ENCODE measurements at places on chromosomes 3 and 15.

- peak; percentile 78 for DNase-seq
These were observed at the start of gene TTLL3 for GRCh38 chr3:9809615-9810432. Gene TTLL3 (plus strand): TSS chr3:9810262. CDS start chr3:9810662, 400 bp downstream.

DNA sequence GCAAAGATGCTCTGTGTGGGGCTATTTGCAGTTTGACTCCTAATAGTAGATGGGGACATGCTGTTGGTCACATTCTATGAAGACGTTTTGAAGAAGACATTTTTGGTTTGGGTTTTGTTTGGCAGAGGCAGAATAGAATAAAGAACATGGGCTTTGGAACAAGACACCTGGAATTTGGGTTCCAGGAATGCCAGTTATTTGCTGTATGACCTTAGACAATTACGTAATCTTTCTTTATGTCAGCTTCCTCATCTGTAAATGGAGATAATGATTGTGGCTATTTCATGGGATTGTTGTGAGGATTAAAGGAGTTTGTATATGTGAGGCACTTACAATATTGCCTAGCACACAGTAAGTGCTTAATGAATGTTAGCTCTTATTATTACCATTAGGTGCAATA is 91.6 kb downstream of the MESD start:
- DNase-seq: no peak

GRCh38 chr3:59411186-59411585 is 361.4 kb upstream of the CFAP20DC start:
- DNase-seq: peak; percentile 54

GRCh38 chr3:128775241-128775640 is 49.3 kb downstream of the RAB7A start:
- DNase-seq: no peak

DNA sequence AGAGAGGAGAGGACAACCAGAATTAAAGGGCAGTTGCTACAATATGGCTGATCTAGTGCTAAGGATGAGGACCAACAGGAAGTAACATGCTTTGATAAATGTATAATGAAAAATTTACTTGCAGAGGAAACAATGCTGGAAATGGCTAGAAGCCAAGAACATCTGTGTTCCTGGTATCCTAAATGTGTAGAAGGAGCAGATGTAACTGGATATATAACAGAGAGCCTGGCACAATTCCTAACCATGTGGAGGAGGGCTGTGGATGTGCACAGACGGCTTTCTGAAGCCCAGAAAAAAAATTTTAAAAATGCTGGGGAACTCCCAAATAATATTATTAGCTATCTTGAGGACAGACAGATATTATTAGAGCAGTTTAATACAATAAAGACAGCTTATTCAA is 159.4 kb upstream of the GBE1 start:
- DNase-seq: no peak

DNA sequence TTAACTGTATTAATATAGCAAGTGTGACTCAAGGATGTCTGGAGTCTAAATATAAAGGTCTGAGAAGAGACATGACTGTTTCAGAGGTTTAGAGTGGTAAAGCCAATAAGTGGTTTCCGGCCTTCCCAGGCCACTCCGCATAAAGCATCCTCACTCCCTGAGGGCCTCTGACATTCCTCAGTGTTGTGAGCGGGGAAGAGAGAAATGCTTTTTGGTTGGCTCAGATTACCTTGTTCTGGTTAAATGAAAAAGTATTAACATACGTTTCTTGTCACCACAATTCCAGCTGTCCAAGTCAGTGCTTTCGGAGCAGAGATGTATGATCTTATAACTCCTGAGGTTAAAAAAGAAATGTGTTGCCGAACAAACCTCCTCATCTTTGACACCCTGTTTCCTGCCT is 103.8 kb downstream of the RBMS3 start:
- DNase-seq: no peak

GRCh38 chr15:89746386-89746780 is 4.7 kb downstream of the MESP1 start:
- peak; percentile 29 for DNase-seq

DNA sequence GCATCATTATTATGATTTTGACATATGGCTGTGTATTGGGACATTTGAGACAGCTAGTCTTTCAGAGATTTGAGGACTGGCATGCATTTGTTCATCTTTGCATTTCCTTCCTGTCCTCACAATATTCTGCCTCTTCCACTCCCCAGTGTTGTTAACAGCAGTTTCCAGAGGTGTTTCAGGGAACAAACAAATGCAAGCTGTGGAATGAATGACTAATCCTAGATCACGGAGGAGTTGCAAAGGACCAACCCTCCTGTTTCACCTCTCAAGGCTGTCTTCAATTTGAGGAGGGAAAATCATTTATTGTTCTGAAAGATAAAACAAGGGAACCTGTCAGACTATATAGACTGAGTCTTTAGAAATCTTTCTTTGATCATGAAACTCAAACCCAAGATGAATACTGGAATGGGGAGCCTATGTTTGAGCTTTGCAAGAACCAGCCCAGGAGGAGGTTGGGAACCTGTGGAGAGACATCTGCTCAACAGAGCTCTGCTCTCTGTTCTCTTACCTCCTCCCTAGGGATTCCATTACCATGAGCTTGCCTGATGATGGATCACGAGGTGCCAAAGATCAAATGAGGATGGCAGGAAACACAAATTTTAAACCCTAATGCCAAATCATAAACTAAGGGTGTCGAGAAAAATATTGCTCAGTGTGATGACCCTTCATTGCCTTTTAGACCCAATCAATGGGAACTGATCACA is 68.5 kb downstream of the SLC7A14 start:
- DNase-seq: no peak

DNA sequence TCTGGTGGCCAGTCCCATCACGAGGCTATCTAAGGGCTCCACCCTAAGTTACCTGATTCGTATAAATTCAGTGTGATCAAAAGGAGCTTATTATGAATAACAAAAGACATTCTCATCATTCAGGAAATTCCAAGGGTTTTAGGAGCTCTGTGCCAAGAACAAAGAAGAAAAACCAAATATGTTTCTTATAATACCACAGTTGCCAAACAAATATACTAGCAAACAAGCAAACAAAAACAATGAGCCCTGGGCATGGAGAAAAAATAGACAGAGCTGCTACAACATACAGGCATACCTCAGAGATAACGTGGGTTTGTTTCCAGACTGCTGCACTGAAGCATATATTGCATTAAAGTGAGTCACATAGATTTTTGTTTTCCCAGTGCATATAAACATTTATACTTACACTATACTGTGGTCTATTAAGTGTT is 20.2 kb upstream of the CFAP161 start:
- no peak for DNase-seq
